A673 (cell line): ENCODE measurements at places on chromosomes 3 and 15.

- no peaks in the 10 kb centered on the region for H3K36me3 ChIP-seq
- H3K4me1 ChIP-seq: no peaks in the 10 kb centered on the region
- H3K27me3 ChIP-seq: peaks cover under 1% of the 10 kb centered on the region
- no peak for DNase-seq
- no peak overlapping the region for H3K27ac ChIP-seq
- H3K4me3 ChIP-seq: no peak overlapping the region
These were observed 84.0 kb upstream of the PRR20G start for GRCh38 chr3:127371846-127372245.

GRCh38 chr3:165778456-165778855 is 58.8 kb downstream of the BCHE start:
- H3K27me3 ChIP-seq: no peaks in the 10 kb centered on the region
- no peak overlapping the region for H3K27ac ChIP-seq
- H3K4me1 ChIP-seq: no peaks in the 10 kb centered on the region
- no peak overlapping the region for H3K4me3 ChIP-seq
- no peaks in the 10 kb centered on the region for H3K36me3 ChIP-seq

GRCh38 chr3:150370999-150371398 is 37.1 kb upstream of the TSC22D2 start:
- no peaks in the 10 kb centered on the region for H3K36me3 ChIP-seq
- peaks cover 40% of the 10 kb centered on the region for H3K4me1 ChIP-seq
- peak overlapping the region; percentile 80 for H3K27ac ChIP-seq
- peak overlapping the region; percentile 32 for H3K4me3 ChIP-seq

DNA sequence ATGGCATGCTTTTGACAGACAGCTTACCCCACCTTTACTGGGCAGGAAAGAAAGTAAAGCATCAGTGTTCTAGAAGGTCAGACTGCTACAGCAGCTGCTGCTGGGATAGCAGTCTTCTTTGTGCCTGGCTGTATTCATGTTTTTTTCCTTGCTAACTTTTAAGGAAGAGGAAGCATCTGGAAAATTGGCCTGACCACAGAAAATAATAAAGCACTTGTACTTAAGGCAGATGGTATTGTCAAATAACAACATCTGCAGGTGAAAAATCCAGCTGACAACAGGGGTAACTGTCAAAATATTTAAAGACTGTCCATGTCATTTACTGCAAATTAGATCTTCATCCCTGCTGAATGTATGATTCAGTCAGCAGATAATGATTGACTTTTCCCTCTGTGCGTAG is 229.0 kb downstream of the OXSM start:
- H3K27ac ChIP-seq: no peak overlapping the region
- H3K4me1 ChIP-seq: no peaks in the 10 kb centered on the region
- no peaks in the 10 kb centered on the region for H3K36me3 ChIP-seq
- no peak overlapping the region for H3K4me3 ChIP-seq

- peaks cover 22% of the 10 kb centered on the region for H3K27me3 ChIP-seq
- H3K4me3 ChIP-seq: no peak overlapping the region
- DNase-seq: peak; percentile 8
- H3K27ac ChIP-seq: no peak overlapping the region
These were observed 4.5 kb downstream of the IL17RB start for GRCh38 chr3:53850895-53851294.

DNA sequence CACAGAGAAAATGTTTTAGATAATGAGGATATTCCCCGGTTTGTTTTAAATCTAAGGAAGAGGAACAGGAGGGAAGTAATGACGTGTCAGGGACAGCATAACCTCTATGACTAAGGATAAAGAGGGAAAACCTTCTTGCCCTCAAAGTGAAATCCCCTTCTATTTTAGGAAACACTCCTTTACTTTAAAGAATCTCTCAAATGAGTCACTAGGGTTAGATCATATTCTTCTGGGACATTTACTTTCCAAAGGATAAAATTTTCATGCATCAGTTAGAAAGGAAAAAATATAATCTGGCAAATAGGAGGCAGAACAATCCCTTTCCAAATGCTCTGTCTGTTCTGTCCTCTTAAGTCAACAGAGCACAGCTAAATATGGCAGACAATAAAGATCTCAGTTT is 43.2 kb upstream of the UBE2E2 start:
- H3K27ac ChIP-seq: no peak overlapping the region
- no peaks in the 10 kb centered on the region for H3K36me3 ChIP-seq
- H3K27me3 ChIP-seq: no peaks in the 10 kb centered on the region
- H3K4me1 ChIP-seq: no peaks in the 10 kb centered on the region
- DNase-seq: no peak
